ENCODE measurements at places on chromosomes 4 and X.

DNA sequence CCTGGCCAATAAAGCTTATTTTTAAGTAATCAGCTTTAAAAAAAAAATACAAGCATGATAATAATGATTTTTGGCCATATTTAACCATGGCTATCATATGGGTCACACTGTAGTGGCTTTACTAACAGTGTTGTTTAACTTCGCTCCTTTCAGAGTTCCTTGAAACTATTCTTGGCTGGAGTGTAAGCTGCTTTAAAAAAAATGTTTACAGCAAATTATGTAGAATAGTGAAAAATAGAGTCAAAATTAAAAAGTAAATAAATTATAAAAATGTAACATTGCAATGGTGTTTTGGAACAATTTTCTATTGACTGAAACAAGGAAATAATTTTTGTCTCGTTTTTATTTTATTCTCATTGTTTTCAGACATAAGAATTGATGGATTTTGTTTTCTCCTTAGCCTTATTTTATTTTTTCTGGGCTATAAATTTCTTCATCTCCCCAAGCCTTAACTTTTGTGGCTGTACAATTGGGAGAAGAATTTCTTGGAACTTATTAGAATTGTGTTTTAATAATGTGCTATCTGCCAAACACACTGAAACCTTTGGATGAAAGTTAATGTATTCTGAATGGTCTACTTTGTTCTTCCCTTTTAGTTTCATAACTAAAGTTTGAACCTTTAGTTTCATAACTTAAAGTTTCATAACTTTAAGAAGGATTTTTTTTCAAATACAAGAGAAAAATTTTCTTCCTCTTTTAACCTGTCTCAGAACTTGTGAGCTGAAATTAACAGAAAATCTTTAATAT lies 182.0 kb downstream of the ARHGAP24 start:
- no peak for DNase-seq

DNA sequence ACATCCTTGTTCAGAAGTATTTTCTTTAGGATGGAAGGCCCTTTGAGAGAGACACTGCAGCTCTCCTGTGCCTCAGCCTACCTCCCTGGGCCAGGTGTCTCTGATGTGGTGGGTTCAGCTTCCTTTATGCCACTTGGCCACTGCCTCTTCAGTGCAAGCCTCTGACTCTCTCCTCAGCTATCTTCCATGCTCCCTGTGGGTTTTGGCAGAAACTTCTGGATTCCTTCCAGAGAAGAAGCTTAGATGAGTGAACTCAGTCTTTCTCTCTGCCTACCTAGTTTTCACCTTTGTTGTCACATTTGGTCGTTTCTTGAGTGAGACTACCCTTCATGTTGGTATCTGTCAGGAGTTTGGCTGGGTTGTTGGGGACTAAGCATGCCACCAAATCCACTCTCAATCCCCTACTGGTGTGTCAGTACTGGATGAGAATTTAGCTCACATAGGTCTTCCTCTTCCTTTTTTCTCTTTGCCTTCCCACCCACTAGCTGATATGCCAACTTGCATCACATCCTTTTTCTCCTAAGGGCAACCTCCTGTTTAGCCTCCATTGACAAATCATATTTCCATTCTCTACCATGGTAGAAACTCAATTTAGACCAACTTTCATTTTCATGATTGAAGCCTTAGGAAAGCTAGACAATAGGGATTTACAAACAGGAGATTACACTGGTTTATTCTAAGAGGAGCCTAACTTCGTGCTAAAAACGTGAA lies 32.0 kb downstream of the IL15 start:
- no peak for DNase-seq

DNA sequence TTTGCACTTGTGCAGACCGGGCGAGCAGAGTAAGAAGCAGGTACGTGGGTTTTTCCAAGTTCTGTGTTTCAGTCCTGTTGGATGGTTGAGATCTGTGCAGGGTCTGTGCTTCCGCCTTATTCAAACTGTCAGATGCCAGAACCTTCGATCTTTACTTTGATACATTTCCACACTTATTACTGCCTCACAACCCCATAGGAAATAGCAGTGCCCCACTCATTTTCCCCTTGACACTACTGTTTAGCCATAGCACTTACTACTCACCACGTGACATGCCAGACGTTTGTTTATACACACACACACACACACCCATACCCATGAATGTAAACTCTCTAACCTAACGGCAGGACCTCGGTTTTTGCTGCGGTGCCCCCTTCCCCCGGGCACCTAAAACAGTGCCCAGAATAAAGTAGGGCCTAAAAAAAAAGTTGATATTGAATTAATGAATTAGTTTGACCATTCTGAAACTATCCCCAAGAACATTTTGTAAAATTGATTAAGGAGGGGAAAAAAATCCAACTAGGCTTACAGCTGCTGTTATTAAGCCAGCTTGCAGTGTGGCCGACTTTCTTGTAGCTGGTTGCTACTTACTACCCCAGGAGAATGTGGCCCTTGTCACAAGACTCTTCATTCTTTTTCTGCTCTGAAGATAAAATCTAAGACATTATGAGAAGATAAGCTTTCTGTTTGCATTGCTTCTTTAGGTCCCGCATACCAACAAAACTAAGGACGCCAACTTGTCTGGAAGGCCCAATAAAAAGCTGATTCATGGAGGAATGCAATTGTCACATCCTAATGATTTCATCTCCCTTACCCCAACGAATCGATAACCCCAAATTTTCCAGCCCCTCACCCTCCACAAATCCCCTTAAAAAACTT lies 704 bp upstream of the SEPSECS start:
- no peak for DNase-seq

GRCh38 chr4:70577220-70577927 lies 14.7 kb upstream of the AMBN start:
- no peak for DNase-seq

DNA sequence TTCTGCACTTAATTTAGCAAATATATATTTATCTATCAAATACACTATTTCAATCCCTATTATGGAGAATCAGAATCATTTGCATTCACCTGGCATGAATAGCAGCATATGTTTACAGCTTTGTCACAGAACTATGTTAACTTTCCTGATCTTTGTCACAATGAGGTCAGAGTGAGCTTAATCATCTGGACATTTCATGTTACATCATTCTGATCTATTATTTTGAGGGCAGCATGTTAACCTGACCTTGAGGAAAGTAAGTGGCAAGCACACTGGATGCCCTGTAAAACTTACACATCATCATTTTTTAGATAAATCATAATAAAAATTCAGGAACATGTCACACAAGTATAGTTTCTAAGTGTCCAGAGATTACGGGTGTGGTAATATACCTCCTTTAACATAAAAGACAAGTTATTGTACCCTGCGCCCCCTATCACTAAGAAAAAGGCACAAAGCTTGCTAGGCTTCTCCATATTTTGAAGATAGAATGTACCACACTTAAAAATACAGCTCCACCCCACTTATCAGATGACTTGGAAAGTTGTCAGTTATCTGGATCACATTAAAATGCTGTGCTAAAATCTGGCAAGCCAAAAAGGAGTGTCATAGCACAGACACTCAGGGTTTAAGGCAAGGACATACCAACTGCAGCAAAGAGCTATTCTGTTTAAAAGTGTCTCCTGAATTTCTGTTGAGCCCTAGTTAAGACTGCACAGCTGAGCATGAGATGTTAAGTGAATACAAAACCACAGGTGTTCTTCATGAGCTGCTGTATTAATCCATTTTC lies 182.7 kb upstream of the FAT4 start:
- no peak for DNase-seq

DNA sequence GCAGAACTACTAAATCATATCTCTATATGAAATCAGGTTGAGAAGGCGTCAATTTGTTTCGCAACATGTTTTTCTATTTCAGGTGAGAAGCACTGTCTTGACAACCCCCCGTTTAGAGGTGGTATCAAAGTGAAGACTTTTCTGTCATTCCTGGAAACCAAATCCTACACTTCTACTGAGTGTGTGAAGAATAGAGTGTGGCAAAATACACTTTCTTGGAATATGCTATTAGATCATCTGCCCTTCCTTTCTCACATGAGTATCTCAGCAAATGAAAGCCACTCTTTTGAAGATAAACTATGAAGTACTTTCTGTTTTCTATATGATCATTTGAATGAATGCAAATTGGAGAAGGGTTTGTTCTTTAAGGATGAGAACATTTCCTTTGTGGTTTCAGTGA lies 174.0 kb upstream of the FMR1 start:
- DNase-seq = no peak

DNA sequence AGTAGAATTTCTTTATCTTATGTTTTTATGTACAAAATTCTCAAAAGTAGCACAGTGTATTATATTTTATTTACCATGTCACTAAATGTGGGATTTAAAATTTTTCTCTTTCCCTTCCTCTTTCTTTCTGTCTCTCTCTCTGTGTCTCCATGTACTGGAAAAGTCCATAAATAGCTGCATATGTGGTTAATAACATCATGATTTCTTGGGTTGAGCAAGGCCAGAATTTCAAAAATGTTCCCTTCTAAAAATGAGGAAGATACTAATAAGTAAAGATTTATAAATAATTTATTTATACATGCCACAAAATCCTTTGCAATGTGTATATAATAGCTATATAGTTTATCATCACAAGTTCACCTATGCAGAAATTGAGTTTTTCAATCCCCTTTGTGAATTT lies 29.1 kb upstream of the DKK2 start:
- DNase-seq = no peak

GRCh38 chr4:47462799-47463234 lies 685 bp downstream of the COMMD8 start:
- DNase-seq = no peak

DNA sequence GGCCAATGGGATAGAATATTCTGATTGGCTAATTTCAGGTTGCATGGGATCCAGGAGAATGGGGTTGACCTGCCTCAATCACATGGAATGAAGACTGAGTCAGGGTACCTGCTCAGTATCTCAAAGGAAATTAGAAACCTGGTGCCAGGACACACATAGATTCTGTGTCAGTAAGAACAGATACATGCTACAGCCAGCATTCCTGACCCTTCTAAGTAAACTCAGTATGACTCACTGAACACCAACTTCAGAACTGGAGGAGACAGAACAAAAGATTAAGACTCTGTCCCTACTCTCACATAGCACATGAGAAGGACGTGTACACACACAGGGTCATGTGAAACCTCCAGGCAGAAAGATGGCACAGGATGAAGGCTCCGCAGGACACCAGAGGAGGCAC lies 54.5 kb downstream of the FAM184B start:
- no peak for DNase-seq

DNA sequence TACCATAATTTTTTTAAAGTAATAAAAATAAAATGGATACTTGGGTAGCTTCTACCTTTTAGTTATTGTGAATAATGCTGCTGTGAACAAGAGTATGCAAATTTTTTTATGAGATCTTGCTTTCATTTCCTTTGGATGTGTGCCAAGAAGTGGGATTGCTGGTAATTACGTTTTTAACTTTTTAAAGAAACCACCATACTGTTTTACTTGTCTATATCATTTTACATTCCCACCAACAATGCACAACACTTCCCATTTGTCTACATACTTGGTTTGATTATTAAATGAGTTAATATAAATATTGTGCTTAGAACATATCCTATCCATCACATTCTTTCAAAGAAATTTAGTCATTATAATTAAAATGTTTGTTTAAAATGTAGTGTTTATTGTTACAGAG lies 3.9 kb upstream of the SULT1B1 start:
- no peak for DNase-seq

DNA sequence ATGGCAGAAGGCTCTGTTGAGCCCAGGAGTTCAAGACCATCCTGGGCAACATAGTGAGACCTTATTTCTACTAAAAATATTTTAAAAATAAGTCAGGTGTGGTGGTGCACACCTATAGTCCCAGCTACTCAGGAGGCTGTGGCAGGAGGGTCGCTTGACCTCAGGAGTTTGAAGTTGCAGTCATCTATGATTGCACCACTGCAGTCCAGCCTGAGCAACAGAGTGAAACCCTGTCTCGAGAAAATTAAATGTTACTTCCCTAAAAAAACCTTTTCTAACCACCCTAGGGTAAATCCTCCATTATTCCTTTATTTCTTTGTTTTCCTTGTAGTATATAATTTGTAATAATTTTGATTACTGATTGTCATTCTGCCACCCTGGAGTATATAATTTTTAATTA lies 7.9 kb downstream of the FAM200B start:
- DNase-seq = no peak

DNA sequence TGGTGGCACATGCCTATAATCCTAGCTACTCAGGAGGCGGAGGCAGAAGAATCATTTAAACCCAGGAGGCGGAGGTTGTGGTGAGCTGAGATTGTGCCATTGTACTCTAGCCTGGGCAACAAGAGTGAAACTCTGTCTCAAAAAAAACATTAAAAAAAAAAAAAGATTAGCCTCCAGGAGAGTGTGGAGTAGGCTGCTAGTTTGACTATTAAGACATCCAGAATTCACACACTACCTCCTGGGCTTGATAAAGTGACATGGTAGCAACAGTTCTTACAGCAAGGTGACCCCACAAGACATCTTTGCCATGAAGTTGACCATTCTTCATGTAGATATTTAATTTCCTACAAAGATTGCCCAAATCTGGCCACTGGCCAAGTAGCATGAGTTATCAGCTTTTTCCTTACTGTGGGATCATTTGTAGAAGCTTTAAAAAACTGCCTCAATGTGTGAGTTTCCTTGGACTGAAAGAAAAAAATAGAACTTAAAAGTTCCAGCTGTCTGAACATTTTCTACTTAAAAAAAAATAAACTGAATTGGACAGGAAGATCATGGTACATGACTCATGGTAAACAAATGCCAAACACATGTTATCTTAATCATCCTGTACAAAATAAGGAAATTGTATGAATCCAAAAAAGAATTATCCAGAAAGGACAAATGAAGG lies 35.3 kb upstream of the SPRY1 start:
- DNase-seq = no peak

GRCh38 chr4:1002131-1002630 lies 9.0 kb upstream of the SLC26A1 start:
- DNase-seq = peak; percentile 66

DNA sequence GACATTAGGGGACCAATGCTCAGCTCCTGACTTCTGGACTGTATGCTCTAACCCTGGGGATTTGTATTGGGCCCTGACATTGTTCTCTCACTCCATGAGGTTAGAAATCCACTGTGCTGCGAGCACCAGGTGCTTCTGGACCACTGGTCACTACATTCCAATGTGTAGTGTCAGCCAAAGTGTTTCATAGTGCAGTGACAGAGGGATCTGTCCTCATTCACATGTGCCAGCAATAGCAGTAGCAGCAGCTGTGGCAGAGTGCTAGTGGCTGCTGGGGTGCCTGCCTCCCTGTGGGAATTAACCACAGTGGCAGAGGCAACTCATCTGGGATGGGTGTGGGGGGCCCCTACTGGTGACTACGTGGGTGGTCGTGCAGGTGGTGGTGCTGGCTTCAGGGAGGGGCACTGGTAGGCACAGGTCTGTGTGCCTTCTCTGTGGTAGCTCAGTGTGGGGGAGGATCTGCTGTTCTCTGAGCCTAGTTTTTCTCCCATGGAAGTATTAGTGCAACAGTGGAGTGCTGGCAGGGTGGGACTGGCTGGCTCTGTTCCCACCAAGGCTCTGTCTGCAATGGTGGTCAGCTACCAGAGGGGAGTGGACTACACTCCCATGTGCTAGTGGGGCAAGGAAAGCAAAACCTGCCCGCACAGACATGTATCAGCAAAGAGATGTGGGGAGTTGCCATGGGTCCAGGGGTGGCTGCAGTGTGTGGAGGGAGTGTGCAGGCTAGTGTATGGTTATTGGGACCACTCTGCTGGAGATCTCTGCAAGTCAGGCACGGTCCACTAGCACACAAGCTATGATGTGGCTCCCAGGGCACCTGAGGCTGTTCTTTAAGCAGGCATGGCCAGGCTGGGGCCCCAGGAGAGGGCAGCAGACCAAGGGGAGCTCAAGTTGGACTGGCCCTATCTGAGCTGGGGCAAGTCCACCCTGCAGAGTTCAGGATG lies 78.5 kb downstream of the SCLT1 start:
- no peak for DNase-seq

- no peak for DNase-seq
Observed at GRCh38 chrX:48509245-48509590, 426 bp downstream of the PORCN start.

GRCh38 chrX:10648614-10649013 lies 28.2 kb upstream of the MID1 start:
- no peak for DNase-seq

Data from Peyer's patch (tissue), 4 donors.